D341Med (cell line): ENCODE measurements at places on chromosomes 16 and 17.

DNA sequence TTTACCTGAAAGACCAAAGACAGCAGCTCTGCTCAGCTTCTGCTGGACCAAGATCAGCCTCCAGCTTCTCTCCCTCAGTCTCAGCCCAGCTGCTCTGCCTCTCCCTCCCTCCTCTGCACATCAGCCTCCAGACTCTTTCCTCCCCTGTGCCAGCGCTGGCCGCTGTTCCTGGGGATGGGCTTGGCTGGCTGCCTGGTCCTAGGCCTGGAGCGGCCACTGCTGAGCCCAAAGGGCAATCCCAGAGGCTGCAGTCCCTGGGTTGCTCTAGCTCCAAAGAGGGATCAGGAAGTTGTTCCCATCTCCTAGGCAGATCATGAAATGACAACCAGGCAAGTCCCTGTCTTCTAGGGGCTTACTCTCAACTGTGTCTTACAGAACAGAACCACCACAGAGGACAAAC lies 31.3 kb downstream of the DCUN1D3 start:
- DNase-seq: no peak

GRCh38 chr17:47724705-47725104 lies 8.3 kb upstream of the TBX21 start:
- DNase-seq: no peak

DNA sequence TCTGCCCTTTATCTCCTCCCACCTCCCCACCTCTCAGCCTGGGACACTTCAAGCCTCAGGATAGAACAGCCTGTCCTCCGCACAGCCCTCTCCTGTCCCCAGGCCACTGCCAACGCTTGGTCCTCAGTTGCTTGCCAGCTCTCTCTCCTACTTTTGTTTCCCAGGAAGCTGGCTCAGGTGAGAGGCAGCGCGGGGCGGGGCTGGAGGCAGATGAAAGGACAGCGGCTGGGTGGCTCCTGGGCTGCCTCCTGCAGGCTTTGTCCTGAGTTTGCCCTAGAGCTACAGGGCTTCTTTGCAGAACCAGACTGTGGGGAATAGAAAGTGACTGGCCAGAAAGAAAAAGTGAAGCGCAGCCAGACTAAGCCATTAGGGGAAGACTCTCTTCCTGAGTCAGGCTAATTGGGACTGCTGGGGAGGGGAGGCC lies 48.2 kb upstream of the CDC42EP4 start:
- no peak for DNase-seq

DNA sequence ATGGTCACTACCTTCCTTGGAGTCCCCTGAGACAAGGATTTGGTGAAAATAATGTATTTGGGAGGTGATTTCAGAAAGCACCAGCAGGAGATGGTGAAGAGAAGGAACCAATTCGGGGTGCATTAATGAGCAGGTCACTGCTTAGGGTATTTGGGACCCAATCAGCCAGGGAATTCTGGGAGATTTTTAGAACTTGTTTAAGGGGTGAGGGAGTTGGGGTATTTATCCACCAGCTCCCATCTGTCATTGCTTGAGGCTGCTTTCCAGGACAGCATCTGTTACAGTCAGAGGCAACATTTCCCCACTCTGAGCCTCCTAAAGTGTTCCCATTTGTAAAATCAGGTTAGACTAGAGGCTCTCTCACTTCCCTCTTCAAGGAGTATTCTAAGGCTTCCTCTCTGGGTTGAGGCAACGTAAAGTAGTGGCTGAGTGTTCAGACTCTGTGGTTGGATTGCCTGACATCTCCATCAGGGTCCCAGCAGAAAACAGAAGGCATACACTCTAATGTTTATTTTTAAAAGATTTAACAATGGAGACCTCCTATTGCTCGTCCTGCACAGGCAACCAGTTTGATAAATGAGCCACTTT lies 60.9 kb downstream of the CLEC19A start:
- DNase-seq: no peak

- no peak for DNase-seq
These were observed 23.0 kb downstream of the NLRC5 start for GRCh38 chr16:57012353-57012752.

GRCh38 chr17:58219007-58219788 lies at the start of gene MKS1:
Gene MKS1 (minus strand): TSS chr17:58219255. CDS start chr17:58219230, 25 bp downstream.
- DNase-seq: peak; percentile 100

GRCh38 chr17:39908789-39909352 lies 9.6 kb downstream of the GSDMB start:
- no peak for DNase-seq

- no peak for DNase-seq
These were observed 41.1 kb upstream of the GSE1 start for GRCh38 chr16:85571813-85572619.

GRCh38 chr17:58643147-58643546 lies 48.7 kb downstream of the TEX14 start:
- no peak for DNase-seq

DNA sequence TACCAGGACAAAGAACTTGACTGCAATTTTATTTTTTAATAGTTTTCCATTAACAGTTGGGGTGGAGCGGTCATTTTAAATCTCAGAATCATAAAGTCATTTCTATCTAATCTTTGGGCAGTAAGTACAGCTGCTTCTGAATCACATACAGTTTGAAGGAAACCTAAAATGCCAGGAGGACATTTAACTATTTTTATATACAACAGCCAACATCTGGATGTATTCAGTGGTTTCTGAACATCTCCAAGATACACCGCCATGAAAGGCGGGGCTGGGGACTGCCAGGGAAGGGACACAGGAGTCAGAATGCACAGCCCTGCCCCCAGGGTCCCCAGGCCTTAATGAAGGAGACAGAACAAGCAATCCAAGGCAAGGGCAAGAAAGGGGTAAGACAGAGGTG lies 392.3 kb downstream of the SLC39A11 start:
- DNase-seq: no peak

GRCh38 chr17:28865946-28866752 lies 11.3 kb downstream of the ERAL1 start:
- no peak for DNase-seq

DNA sequence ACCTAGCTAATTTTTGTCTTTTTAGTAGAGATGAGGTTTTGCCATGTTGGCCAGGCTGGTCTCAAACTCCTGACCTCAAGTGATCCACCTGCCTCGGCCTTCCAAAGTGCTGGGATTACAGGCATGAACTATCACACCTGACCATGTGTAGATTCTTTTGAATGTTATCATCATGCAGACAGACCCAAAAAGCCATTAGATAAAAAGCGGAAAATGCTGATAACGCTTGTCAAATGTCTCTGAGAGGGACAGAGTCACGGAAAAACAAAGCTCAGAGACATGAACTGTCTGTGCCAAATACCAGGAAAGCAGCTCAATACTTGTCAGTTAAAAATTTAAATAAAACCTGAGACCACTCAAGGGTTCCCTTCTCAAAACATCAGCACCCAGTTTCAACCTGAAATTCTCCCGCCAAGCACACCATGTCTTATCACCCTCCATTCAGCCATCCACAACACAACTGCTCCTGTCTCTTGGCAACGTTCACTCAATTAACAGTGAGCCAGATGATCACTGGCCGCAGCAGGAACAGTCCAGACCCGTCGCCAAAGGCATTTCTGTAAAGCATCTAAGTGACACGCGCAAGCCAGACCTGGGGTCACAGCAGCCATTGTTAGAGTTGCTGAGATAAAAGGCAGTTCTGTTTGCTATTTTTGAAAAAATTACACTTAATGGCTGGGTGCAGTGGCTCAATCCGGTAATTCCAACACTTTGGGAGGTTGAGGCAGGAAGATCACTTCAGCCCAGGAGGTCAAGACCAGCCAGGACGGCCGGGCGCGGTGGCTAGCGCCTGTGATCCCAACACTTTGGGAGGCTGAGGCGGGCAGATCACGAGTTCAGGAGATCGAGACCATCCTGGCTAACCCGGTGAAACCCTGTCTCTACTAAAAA lies 29.7 kb downstream of the FANCA start:
- no peak for DNase-seq

DNA sequence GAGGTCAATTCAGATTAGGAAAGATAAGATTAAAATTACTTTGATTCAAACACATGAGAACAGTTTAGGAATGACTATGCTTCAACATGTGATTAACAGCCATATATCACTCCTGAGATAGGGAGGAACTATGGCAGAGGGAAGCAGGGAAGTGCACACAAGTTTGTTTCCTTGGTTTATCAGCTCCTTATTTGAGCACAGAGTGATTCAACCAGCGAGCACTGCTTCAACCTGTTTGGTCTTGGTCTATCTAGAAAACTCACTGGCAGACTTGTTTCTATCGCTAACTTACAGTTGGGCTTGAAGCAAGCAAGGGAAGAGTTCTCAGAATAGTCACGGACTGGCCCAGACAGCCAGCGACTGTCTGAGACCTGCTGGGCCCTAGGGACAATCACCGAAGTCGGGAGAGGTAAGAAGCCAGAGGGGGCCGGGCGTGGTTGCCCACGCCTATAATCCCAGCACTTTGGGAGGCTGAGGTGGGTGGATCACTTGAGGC lies 23.5 kb downstream of the TUBG1 start:
- no peak for DNase-seq

GRCh38 chr17:534071-534691 lies 180.5 kb downstream of the VPS53 start:
- DNase-seq: no peak

DNA sequence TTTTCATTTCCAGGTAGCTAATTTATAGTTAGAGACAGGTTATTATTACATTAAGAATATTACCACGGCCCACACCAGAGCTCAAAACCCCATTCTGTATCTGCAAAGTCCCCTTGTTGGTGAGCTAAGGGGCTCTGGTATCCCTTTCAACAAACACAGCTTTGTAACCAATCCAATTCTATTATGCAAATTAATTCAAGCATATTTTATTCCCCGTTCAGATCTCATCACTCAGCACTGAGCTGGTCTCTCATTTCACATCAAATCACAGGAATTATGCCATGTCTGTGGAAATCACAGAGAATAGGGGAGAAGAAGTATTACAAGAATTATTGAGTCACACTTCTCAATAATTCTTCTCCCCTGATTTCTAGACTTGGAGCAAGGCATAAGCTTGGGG lies 111.7 kb downstream of the CDH11 start:
- no peak for DNase-seq

GRCh38 chr17:45406107-45406506 lies 26.6 kb downstream of the ARHGAP27 start:
- no peak for DNase-seq
